ENCODE measurements at places on chromosomes 16 and 17. TPM values are rescaled to one million over a fixed set of nuclear protein-coding genes. Genes with fewer than 3 reads are reported as not detected.

The KRTAP2-1 gene
- not detected for total RNA-seq

The CFAP97D1 gene
- not detected for total RNA-seq

GRCh38 chr17:34254146-34254545 is 939 bp upstream of the CCL2 start:
- H3K4me1 ChIP-seq = peaks cover 5% of the 10 kb centered on the region
- no peaks in the 10 kb centered on the region for H3K36me3 ChIP-seq
- H3K27ac ChIP-seq = no peak overlapping the region
- no peak overlapping the region for H3K4me3 ChIP-seq
- H3K27me3 ChIP-seq = peaks cover 35% of the 10 kb centered on the region

- H3K27me3 ChIP-seq = peaks cover 90% of the 10 kb centered on the region
- H3K36me3 ChIP-seq = peaks cover 3% of the 10 kb centered on the region
- peak overlapping the region; percentile 56 for H3K27ac ChIP-seq
- H3K4me3 ChIP-seq = peak overlapping the region; percentile 87
- peaks cover 30% of the 10 kb centered on the region for H3K4me1 ChIP-seq
These were observed 421 bp upstream of the DLX4 start for GRCh38 chr17:49968405-49969133.

DNA sequence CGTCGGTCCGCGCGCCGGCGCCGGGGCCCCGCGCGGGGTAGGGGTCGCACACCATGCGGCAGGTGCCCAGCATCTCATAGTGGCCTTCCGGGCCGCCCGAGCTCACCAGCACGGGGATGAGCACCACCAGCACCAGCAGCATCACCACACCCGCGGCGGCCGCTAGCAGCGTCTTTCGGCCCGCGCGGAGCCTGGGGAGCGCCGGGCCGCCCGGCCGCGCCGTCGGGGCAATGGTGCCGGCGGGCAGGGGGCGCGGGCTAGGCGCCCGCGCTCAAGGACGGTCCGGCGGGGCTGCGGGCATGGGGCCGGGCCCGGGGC is 237 bp downstream of the C1QL1 start:
- DNase-seq = no peak
- peaks cover 32% of the 10 kb centered on the region for H3K4me1 ChIP-seq
- no peaks in the 10 kb centered on the region for H3K36me3 ChIP-seq

DNA sequence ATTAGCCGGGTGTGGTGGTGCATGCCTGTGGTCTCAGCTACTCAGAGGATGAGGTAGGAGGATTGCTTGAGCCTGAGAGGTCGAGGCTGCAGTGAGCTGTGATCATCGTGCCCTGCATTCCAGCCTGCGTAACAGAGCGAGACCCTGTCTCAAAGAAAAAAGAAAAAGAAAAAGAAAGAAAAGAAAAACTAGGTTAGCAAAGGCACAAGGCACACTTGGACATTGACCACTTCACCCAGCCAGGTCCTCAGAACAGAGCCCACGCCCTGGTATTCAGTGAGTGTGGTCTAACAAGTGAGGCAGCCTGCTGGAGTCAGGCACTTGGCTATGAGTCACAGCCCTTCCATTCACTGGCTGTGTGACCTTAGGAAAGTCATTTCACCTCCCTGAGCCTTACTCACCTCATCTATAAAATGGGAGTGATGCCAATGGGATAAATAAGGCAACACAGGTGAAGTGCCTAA is 10.4 kb downstream of the MILR1 start:
- no peaks in the 10 kb centered on the region for H3K36me3 ChIP-seq
- H3K4me1 ChIP-seq = peaks cover 4% of the 10 kb centered on the region
- H3K4me3 ChIP-seq = no peak overlapping the region
- no peak overlapping the region for H3K27ac ChIP-seq
- DNase-seq = no peak
